ENCODE measurements at places on chromosomes 16 and 17.

DNA sequence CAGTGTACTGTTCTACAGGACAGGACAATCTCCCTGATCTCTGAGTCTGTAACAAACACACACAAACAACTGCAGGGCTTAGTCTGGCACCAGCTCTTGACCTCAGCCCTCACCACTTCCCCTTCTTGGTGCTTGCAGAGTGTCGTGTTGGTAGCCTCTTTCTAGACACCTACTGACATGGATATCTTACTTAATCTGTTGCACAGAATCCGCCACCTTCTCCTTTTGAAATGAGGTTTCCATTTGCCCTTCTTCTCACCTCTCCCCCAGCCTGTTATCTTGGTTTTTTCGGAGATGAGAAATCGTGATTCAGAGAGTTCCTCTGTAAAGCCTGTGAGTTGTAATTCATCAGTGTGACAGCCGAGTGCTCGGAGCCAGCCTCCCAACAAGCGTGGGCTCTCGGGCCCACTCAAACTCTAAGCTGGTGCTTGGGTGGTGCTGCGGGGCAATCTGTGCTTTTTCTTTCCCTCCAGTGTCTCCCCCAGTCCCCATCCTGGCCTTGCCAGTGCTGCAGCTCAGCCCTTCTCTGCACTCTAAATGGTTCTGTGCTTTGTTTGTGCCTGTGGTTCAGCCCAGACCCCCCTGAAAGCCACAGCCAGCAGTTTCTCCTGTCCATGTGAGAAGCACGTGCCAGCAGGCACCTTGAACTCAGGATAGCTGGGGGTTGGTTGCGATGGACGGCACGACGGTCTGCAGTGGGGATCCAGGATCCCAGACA, 28.1 kb downstream of the KIAA0513 start:
- peak; percentile 51 for DNase-seq

DNA sequence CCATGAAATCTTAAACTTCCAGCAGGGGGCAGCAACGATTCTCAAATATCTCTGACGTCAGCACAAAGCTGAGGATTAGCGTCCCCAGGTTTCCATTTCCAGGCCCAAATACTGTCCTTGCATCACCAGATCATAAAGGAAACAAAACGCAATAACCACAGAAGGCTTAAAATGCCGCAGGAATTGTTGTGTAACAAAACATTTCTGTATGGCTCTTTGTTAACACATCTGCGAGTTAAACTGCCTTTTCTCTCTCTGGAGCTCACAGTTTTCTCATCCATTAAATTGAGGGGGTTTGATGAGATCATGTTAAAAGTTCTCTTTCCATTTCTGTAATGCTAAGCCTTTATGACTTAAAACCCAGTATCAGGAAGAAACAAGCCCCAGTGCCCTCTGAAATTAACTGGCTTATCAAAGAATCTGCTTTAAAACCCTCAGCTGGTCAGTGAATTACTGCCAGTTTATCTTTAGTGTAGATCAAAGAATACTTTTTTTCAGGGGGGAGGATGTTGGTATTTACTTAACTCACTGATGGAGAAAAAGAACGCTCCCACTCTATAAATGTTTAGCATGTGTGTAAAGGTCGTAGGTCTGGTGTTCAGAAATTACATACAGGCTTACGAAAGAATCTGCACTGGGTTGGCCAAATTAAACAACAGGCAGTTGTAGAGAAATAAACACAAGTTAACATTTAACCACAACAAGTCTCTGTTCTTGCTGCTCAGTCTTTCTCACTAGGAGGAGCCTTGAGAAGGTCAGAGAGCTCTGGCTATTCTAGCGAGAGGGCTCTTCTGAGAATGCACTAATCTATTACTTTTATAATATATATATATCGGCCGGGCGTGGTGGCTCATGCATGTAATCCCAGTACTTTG, 10.6 kb upstream of the TERF2 start:
- peak; percentile 38 for DNase-seq

DNA sequence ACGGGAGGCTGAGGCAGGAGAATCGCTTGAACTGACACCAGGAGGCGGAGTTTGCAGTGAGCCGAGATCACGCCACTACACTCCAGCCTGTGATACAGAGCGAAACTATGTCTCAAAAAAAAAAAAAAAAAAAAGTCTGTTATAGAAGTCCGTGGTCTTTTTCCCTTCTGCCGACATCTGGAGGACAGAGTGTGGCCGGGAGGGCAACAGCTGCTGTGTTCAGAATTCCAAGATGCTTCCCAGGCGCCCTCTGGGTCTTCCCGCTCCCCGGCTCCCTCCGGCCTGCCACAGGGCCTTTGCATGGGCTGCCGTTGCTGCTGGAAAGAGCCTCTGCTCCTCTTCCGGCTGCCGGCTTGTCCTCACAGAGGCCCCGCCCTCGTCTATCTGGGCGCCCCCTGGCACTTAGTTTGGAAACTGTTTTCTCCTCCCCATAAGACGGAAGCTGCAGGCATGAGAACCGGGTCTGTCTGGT, 2.4 kb upstream of the CACNA1H start:
- no peak for DNase-seq

DNA sequence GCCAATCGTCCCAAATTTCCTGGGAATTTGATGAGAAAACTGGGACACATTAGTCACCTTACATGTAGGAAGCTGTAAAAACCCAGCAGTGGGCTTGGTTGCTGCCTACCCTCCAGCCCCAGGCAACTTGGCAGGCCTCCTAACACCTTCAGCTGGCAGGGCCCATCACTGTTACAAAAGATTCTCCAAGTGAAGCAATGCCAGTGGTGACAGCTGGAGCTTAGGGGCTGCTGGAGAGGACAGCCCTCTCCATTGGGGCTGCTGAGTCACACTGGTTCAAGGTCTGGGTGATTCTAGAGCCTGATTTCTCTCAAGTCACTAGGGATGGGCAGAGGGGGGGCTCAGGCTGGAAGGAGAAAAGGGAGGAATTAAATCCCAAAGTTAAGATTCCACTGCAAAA, 180.6 kb downstream of the COPRS start:
- no peak for DNase-seq

DNA sequence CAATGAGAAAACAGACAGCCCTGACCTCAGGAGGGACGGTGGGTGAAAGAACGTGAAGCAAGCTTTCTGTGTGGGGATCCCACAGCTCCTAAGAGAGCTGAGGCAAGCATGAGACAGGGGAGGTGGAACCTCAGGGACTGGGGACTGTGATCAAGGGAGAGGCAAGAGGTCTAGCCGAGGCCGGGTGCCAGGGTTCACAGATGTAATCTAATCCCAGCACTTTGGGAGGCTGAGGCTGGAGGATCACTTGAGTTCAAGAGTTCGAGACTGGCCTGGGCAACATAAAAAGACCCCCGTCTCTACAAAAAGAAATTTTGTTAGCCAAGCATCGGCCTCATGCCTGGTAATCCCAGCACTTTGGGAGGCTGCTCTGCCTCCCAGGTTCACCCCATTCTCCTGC, 4.5 kb upstream of the ADAM11 start:
- DNase-seq: no peak

DNA sequence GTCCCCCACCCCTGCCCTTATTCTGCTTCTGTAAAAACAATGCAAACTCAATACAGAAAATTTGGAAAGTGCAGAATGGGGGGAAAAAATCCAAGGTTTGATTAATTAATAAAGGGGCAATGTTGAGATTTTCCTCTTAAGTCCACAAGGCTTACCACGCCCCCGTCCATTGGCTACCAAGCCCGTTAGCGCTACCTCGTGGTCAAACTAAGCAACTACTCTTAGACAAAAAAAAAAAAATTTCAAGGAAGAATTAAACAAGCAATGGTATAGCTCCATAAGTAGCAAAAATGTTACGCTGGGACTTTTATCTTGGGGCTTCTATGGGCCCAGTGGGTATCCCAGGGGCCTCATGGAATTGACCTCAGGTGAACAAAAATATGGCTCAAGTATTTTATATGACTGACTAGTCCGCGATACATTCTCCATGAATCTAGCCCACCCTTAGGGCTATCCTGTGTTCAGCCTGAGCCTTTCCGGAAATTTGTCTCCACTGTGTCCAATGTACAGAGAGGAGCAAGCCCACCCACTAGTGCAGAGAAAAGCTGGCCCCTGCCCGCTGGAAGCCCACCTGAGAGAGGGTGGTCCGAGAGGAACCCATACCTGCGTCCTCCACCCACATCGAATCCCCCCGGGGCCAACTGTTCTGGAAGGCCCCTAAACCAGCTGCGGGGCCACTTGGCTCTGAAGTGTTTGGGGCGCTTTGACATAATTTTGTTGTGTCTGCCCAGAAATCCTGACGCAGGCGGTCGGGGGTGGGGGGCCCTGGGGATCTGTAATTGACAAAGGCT, 19.1 kb upstream of the TEX2 start:
- DNase-seq: no peak

GRCh38 chr17:4136373-4136772, 6.5 kb downstream of the ZZEF1 start:
- DNase-seq: no peak

GRCh38 chr17:76752006-76752405, 14.1 kb downstream of the MFSD11 start:
- DNase-seq: no peak

GRCh38 chr17:74790161-74791058, 14.3 kb upstream of the NAT9 start:
- no peak for DNase-seq

- DNase-seq: no peak
These were observed 355.4 kb upstream of the TNRC6C start for GRCh38 chr17:77602883-77603640.

DNA sequence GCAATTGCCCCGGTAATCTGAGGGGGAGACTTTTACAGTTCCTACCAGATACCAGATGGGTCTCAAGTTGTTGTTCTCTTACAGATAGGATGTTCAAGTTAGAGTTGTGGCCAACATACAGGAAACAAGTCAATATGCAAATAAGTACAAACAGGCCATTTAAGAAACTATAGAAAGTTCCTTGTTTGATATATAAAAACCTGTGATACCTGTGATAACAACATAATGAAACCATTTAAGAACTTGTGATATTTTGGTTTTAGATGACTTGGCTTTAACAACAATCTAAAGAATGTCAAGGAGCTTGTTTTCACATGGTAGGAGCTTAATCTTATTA, 16.8 kb downstream of the CDR2 start:
- no peak for DNase-seq

DNA sequence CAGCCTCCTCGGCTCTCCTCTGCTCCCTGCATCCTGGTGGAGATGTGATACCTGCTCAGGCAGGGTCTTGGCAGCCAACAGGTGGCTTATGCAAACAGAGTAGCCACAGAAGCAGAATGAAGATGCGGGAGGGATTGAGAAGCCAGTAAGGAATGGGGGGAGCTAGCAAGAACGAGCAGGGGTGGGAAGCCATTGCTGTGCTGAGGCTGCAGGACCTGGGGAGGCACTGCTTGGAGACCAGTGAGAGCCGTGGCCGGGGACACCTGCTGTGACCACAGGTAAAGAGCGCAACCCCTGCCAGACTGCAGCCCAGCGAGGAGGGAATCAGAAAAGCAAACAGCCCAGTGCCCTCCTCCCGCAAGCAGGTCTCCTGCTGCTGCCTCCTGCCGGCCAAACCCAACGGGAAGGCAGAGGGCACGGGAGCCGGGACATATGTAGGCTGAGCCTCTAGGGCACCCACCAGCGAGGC, 14.7 kb downstream of the AIPL1 start:
- DNase-seq: no peak

DNA sequence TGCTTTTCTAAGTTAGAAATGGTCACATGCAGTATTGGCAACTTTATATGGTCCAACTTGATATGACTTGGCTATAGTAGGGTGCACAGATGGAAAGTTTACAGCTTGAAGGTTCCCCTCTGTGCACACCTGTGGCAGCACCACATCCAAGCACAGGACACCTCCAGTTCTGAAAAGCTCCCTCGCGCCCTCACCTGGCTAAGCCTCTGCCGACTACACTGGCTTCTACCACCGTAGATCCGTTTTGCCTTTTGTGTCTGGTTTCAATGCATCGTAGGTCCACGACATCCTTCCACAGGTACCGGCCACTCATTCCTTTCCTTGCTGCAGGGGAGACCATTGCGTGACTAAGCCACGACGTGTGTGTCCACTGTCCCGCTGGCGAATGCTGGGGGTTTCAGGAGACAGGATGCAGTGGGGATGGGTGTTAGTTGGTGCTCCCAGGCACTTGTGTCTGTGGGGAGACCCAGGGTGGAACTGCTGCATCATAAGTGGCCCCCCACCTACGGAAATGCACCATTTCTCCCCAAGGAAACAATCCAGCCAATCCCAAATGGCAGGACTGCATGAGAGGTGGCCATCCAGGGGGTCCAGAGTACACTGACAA, 4.9 kb upstream of the RASD1 start:
- DNase-seq: no peak

DNA sequence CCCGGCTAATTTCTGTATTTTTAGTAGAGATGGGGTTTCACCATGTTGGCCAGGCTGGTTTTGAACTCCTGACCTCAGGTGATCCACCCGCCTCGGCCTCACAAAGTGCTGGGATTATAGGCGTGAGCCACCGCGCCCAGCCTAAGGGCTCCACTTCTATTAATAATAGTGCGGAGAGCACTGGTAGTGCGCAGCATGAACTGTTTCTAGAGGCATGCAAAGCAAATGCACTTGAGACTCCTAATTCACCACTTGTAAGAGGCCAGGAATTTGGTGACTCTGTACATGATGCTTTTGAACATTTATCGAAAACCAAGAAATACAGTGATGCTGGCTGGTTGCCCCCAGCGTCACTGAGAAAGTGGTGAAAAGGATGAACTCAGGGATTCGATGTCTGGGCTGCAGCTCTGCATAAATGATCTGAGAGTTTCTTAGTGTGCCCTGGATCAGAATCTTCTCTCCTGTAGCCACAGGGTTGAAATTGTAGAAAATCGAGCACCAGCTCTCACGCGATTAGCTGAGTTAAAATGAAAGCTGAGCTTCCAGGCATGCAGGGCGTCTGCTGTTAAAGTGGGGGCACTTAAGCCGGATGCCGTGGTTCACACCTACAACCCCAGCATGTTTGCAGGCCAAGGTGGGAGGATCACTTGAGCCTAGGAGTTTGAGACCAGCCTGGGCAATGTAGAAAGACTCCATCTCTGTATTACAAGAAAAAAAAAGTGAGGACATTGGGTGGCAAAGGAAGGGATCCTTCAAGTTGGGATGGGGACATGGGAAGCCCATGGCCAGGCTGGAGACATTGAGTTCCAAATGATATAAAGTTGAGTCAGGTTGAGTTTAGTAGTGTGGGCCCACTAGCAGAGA, 4.8 kb downstream of the RNF213 start:
- no peak for DNase-seq

GRCh38 chr17:71494062-71494855, 626.6 kb upstream of the SOX9 start:
- no peak for DNase-seq

GRCh38 chr16:997440-998051, 16.0 kb downstream of the SOX8 start:
- DNase-seq: no peak

- DNase-seq: no peak
These were observed 21.2 kb downstream of the PDILT start for GRCh38 chr16:20383106-20384029.

DNA sequence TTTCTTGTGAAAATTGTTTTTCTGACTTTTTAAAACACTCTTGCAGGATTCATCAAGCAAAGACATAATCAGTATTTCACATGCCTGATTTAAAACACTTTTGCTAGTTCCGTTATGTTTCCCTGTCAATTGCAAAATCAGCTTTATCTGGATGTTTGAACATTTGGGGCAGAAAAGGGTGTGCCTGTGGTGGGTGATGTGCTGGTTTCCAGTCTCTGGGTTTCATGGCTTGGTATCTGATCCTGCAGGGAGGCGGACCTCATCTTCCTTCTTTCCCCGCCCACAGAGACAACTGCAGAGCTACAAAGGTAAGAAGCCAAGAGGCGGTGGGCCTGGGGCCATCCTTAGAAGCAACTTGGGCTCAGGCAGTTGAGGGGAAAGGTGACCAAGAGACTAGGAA, 41.8 kb downstream of the NLRC5 start:
- DNase-seq: no peak

Measured in stimulated activated CD8-positive, alpha-beta memory T cell treated with anti-CD3 and anti-CD28 coated beads, Interleukin-4, amount 100 ng/mL, for 1 hour (primary cell).